Activated CD4-positive, CD25-positive, alpha-beta regulatory T cell treated with anti-CD3 and anti-CD28 coated beads, Interleukin-2, amount 50 U/mL, for 16 hours (primary cell): ENCODE measurements at places on chromosomes 1 and 21.

DNA sequence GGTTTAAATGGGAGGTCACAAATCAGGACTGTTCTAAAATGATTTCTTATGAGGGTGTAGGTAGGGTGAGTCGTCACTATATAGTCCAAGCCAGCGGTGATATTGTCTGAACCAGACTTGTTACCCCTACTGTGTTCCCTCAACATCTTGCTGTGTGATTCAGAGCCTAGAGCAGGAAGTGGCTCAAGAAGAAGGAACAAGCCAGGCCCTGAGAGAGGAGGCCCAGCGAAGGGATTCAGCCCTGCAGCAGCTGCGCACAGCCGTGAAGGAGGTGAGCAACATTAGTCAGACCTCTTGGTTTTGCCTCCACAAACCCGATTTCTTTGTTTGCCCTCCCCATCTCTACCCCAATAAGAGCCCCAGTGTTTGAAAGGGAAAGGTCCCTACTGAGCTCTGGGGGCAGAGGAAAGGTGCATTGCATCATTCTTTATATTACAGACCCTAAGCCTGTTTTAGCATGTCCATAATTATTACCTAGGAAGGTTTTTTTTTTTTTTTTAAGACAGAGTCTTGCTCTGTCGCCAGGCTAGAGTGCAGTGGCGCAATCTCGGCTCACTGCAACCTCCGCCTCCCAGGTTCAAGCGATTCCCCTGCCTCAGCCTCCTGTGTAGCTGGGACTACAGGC lies 5.0 kb upstream of the SH3BGRL3 start:
- no peak for DNase-seq

DNA sequence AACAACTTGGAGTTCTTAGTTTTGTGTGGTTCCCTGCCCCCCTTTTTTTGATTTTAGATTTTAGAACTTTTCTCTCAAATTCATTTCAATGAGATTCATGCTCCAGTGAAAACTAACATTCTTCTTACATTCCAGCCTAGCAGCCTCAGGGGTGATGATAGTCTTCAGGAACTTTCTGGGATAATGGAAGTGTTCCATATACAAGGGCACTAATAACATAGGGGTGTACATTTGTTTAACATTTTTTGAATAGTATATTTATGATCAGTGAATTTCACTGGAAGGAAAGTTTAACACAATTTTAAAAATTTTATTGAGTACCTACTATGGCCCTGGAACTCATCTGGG lies 61.4 kb upstream of the ZNF648 start:
- no peak for DNase-seq

- no peak for DNase-seq
Measured at GRCh38 chr1:234731569-234732085, 121.6 kb upstream of the IRF2BP2 start.

DNA sequence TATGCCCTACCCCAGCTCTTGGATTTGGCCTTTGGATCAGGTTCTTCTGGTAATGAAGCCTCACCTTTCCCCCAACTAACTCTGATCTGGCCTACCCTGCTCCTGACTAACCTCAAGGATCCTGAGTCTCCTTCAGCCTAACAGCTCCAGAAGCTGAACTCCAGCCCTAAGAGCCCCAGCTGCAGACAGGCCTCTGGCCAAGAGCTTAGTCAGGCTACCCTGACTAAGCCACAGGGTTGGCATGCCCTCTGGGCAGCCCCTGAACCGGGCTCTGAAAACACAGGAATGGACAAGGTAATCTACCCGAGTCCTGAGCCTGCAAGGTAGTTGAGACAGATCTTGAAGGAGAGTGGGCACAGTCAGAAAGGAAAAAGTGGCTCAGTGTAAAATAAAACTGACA lies 29.4 kb downstream of the COA7 start:
- no peak for DNase-seq

DNA sequence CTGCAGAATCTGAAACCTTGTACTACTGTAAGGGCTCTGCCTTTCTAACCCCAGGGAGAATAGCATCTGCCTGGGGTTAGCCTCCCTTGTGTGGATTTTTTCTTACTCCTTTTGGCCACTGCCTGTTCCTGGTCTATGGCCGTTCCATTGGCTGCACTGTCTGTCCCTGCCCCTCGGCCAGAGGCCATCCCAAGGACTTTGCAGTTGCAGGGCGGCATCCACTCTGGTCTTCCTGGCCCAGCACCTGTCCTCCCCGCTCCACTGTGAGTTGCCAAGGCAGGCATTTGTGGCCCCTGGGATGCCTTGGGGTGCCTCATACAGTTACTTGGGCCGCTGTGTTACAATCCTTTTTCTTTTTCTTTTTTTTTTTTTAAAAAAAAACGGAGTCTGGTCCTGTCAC lies 45.8 kb downstream of the PDE9A start:
- no peak for DNase-seq

- DNase-seq: no peak
Measured at GRCh38 chr1:189675712-189676244, 801.9 kb downstream of the BRINP3 start.

- no peak for DNase-seq
Measured at GRCh38 chr21:43023175-43023574, 48.8 kb downstream of the PKNOX1 start.

DNA sequence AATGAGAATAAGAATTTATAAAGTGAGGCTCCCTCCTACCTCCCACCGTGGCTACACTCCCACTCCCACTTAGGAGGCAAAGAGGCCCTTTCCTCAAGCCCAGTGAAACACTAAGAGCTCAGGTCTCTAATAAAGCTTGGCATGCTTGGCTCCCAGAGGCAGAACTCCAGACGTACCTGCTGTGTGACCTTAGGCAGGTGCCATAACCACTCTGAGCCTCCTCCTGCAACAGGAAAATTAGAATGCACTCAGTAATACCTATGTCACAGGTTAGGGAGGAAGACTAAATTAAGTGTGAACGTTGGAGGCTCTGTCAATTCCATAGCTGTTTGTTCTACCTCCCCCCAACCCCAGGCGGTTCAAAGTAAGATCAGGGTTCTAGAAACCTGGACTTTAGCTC lies 16.5 kb upstream of the SLC26A9 start:
- DNase-seq: no peak

DNA sequence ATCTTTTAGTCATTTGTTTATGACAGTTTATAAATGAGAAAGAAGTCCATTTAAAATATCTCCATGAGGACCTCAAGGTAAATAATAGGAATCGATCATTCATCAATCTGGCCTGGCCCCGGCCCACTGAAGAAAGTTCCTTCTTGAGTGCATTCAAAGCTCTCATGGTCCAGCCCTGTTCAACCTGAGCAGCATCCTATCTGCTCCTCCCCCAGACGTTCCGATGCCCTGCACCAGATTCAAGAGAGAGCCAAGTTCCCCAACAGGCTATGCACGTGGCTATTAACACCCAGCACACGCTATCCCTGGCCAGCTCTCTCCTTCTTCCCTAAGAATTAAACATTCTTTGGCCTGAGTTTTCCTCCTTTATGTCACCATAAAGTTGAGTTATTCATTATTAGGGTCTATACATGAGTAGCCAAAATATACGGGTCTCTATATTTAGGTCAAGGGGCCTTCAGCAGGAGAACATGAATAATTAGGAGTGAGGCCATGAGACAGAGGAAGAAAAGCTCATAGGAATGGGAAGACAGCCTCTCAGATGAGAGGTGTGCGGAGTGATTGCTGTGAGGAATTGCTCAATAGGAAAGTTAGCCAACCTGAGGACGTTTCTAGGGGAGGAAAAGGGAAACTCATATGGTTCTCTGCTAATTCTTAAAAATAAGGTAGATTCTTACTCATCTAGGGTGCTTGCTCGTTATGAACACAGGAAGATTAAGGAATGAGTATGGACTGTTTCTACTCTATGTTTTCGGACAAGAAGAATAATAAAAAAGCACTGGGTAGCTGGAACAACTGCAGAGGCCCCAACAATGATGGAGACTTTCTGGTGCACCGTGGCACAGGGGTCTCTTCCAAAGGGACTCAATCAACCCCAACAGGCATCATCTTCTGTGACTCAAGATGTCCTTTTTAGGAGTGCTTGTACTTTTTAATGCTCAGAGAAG lies 23.6 kb downstream of the RUNX1 start:
- no peak for DNase-seq

GRCh38 chr1:173853074-173853473 lies 14.7 kb downstream of the GAS5 start:
- no peak for DNase-seq

- no peak for DNase-seq
Measured at GRCh38 chr1:215146240-215146975, 63.9 kb downstream of the KCNK2 start.

- no peak for DNase-seq
Measured at GRCh38 chr1:119861547-119861946, 34.8 kb downstream of the ADAM30 start.

- DNase-seq: no peak
Measured at GRCh38 chr1:214466403-214467077, 84.9 kb downstream of the PTPN14 start.

GRCh38 chr1:94398356-94398755 lies 19.8 kb upstream of the ABCD3 start:
- no peak for DNase-seq

- no peak for DNase-seq
Measured at GRCh38 chr1:214441119-214441518, 110.3 kb downstream of the PTPN14 start.

DNA sequence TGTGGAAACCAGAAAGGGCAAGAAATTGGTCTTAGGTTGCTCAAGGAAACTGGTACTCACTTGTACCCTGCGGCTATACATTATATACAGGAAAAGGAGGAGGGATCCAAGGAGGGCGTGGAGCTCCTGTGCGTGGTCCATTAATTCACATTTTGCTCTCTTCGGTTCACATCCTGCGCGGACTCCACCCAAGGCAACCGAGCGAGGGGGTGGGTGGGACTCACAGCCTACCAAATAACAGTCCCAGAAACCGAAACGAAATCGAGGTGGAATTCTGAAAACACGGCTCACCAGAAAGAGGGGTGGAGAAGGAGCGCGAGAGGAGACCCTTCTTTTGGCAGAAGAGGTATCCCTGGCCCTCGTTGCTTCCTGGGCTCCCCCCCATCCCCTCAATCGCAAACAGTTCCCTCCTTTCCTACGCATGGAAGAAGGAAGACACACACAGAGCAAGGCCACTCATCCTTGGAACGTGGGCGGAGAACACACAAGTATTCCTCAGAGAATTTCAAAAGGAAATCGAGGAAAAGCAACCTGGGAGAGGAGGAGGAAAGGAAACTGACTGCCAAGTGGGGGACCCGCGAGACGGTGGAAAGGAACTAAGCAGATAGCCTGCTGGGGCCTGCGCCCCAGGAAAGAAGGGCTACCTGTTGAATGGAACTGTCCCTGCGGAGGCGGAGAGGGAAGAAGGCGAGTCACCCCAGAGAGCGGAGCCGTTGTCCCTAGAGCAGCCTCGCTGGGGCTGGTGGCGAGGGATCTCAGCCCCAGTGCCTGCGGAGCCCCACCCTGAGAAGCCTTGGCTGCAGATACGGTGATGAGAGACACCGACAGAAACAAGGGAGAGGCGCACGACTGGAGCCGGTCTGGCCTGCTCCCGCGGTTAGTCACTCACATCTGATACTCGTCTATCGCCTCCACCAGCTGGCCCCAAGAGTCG lies 705 bp downstream of the AIDA start:
- DNase-seq: peak; percentile 41

DNA sequence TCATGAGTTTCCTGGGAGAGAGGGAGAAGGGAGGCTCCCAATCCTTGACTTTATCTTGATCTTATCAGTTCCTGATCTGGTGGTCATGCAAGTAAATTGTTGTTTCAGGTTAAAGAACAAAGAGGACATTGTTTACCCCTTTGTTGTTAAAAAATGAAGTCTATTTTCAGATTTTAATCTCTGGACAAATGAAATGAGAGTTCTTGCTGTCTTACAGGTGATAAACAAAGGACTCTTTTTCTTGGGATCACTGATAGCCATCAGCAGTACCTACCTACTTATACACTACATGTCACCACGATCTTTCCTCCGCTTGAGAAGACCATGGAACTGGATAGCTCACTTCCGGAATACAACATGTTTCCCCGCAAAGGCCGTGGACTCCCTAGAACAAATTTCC lies 48.4 kb downstream of the CHML start:
- no peak for DNase-seq

DNA sequence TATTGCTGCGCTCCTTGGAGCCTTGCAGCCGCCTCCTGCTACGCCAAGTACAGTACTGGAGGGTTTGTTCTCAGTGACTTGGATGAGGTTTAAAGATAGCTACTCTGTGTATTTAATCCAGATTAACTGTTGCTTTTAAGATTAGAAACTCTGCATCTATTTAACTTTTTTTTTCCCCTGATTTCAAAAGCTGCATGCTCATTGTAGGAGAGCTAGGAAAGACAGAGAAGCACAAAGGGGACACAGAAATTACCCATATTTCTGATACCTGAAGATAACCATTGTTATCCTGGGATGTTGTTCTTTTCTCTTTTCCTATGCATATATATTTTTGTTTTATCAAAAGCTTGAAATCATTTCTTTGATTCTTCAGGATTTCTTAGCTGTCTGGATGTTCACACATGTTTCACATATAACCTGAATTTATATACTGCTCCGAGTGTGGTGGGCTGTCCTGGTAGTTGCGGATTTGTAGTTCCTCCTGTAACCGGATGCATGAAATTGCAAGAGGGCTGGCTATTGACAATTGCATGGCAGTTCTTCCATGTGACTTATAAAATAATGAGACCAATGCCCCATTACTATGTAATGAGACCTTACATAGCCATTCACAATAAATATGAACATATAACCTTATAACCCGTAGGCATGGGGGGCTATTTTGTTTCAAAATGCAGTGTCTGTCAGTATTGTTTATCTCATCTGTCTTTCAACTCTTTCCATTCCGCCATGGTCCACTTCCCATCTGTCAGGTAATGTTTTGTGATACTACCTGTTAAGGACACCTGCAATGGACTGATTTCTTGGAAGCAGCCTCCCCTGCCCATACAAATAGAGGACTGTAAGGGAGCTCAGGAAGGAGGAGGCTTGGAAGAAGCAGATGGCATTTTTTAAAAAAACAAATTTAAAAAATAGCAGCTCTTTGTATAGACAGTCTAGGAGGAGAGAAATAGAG lies 1.4 kb downstream of the RAVER2 start:
- DNase-seq: no peak

DNA sequence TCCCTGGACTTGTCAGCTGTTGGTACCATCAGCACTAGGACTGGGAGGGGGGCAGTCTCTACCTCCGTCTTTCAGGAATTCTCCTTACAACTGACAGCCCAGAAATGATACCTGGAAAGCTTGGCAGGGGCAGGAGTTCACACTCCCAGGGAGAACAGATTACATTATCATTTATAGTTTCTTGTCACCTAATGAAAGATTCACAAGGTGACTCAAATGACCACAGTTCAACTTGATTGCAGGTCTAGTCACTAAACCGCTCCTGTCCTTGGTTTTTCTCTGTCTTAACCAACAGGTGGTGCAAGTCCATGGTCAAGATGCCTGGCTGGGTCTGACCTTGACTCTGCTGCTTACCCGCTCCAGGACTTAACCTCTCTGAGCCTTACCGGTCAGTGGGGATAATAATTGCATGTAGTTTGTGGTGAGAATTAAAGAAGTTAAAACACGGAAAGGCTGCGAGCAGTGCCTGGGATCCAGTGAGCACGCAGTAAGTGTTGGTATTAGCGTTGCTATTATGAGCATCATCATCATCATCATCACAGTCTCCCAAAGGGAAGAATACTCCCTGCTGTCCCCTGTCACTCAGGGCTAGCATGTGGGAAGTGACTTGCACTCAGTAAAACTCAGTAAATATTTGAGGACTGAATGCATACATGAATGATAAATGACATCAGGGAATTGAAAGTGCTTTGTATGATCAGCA lies 125.3 kb upstream of the CD34 start:
- no peak for DNase-seq

- DNase-seq: no peak
Measured at GRCh38 chr21:16134134-16134533, 404.4 kb downstream of the USP25 start.

GRCh38 chr1:87402241-87403002 lies 73.7 kb downstream of the LMO4 start:
- DNase-seq: no peak
